Cortex of kidney (tissue), 1 donor: ENCODE measurements at places on chromosomes 4 and X.

DNA sequence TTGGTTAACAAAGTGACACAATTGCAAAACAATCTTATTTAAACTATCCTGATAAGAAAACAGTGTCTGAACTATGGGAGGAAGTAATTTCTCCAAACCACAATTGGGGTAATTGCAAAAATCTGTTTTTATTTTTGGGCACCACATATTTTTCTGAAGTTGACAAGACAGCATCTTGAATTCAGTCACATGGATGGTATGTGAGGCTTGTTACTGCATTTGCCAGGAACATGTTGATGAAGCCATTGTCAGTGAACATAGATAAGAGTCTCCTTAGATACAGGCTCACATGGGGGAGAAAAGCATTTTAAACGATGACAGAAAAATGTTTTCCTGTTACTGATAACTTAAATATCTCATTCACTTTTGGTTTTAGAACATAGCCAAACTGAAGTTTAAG is 5.5 kb upstream of the USP53 start:
- no peak for DNase-seq

DNA sequence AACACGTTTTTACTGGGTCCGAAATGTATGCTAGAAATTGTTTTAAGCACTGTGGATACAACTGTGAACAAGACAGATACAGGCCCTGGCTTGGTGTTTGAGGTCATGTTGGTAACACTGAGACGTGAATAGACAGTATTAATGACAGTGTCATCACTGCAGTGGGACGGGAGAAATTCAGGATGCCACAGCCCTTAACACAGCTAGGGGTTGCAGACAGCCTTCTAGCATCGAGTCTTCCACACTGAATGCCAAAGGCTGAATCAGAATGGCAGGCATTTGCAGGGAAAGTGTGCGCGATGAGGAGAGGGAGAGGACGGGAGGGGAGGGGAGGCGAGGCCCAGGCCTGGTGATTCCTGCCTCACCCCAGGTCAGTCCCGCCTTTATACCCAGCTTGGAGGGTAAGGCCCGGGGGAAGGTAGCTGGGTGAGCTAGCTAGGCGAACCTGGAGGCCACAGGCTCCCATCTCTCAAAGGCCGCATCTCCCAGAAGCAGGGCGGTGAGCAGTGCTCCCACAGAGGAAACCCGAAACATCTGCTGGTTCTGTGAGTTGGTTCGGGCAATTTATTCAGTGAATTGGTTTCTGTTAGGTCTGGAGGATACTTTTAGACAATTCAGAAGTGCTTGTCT is 44.1 kb upstream of the CLDN24 start:
- no peak for DNase-seq

DNA sequence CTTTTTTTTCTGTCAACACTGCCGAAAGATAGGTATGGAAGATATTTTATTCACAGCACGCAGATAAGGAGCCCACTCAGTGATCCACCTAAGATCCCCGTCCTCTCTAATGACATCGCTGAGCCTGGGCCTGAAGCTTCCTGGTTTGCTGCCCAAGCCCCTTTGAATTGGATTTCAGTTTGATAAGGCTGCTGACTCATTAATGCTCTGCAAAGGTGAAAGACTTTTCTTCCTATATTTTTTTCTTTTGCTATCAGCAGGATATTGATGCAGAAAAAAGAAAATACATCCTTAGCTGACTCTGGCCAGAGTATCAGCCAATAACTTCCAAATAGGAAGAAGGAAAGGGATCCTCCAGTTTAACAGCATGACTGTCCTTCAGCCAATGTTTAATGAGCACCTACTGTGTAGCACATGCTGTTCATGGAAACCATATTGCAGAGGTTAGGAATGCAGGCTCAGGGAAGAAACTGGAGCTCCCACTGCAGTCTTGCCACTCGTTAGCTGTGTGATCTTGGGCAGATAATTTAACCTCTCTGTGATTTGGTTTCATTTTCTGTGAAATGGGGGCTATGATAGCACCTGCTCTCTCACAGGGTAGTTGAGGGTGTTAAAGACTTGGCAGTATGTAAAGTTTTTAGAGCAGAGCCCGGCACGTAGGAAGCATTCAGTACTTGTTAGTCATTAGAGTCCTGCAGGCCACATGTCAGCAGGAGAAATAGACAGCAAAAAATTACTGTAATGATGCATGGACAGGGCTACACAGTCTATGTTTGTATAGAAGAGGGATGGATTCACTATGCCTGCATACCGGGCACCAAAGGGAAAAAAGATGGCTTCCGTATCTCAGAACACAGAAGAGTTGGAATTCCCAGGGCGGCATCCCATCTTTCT is 39.3 kb downstream of the EVC start:
- no peak for DNase-seq

- DNase-seq = no peak
These were observed 151.8 kb downstream of the SPATA18 start for GRCh38 chr4:52202931-52203330.

GRCh38 chr4:139933541-139933940 is 220.4 kb downstream of the MAML3 start:
- no peak for DNase-seq

DNA sequence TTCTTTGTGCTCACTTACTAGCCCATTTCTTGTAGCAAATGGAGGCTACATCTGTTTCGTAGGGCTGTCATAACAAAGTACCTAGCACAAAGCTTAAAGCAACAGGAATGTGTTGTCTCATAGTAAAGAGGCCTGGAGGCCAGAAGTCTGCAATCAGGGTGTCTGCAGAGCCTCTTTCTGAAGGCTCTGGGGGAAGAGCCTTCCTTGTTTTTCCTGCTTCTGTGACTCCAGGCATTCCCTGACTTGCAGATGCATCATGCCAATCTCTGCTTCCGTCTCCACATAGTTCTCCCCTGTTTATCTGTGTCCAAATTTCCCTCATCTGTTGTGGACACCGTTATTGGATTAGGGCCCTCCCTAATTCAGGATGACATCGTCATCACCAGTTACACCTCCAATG is 67.1 kb downstream of the SHROOM2 start:
- no peak for DNase-seq

- no peak for DNase-seq
These were observed 42.4 kb upstream of the SLC39A8 start for GRCh38 chr4:102387552-102388150.

DNA sequence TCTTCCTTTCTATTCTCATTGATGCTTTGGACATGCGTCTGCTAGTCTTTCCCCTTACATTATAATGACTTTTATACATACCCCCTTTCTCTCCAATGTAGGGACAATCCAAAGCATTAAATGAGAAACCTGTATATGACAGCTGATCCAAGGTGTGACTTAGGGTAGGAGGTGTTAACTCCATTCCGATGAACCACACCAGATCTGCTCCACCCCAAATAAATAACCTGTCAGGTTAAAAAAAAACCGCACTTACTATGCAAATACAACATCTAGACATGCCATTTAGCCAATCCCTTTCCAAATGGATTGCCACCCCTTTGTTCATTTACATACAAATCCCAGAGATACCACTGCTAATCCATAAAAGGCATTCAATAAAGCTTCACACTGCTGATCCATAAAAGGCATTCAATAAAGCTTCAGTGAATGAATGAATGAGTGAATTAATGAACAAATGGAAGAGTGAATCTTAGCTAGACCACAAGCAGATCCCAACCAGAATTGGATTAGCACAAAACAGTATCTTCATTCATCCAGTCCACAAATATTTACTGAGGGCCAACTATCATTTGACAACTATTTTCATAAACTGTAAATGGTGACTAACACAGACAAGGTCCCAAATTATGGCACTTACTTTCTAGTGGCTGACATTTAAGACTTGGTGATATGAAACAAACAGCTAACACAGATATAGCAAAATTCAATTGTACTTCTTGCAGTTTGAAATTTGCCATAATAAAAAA is 158.9 kb upstream of the MAP3K15 start:
- DNase-seq = no peak

DNA sequence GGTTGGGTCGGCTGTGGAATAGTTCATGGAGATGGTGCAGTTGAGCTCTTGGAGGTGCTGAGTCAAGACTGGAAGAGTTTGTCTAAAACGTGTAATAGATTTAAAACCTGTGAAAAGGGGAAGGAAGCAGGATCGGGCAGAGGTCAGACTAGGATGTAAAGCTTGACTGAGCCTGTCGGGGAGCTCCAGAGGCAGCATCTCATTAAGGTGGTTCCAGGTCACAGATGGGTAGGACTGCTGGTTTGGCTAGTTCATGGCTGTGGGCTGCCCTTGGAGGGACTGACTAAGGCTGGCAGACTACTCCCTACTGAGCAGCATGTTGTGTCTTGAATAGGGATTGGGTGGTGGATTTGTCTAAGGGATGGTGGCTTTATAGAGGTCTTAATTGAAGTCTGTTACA is 28.4 kb upstream of the WDR1 start:
- no peak for DNase-seq

GRCh38 chr4:75726577-75726976 is 2.2 kb downstream of the USO1 start:
- no peak for DNase-seq
